ENCODE measurements at places on chromosomes 5 and 9.

DNA sequence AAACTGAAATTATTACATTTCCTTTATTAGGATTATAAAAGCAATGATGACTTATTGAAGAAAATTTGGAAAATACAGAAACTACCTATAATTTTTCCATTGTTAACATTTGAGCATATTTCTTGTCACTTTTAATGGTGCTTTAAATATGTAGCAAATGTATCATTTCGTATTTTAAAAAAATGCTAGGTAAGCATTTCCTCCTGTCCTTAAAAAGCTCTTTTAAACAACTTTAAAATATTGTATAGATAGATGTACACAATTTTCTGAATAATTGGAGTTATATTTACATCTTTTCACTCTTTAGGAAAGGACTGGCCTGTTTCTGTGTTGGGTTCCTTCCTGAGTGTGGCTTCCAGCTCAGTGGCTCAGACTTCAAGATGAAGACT is 15.6 kb downstream of the TENT4A start:
- DNase-seq = no peak

- peak; percentile 28 for DNase-seq
Measured at GRCh38 chr9:3467593-3468219, 58.1 kb downstream of the RFX3 start.

DNA sequence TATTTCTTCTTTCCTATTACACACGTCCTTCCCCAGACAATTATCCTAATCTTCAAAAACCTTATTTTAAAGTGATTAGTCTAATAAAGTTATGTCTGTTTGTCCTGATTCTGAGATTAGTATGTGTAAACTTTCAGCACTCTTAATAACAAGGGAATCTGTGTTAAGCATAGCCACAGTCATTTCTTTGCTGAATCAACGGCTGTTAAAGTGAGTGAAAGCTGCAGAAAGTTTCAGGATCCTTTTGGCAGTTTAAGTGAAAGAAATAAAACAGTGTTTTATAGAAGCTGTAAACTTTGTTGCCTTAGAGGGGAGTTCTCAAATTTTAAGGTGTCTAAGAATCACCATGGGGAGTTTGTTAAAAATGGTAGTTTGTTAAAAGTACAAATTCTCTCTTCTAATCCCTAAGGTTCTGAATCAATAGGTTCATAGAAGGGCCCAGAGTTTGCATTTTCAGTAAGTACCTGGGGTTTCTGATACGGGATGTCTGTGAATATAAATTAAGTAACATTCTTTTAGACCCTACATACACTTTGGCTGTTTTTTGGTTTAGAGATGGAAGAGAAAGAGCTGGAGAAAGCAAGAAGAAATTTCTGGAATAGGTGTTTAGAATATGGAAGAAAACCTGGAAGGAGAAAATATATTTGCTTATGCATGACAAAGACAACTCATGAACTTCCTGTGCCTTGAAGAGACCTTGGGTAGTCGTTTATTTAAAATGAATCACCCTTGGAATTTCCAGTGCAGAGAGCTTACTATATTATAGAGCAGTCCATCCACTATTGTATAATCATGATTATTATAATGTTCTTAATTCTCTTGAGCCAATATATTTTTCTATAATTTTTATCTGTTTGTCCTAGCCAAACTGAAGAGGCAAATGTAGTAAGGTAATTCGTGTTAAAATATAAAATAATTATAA is 45.7 kb downstream of the SCAMP1 start:
- DNase-seq = no peak

- no peak for DNase-seq
Measured at GRCh38 chr5:134594797-134595457, 37.7 kb downstream of the SAR1B start.

DNA sequence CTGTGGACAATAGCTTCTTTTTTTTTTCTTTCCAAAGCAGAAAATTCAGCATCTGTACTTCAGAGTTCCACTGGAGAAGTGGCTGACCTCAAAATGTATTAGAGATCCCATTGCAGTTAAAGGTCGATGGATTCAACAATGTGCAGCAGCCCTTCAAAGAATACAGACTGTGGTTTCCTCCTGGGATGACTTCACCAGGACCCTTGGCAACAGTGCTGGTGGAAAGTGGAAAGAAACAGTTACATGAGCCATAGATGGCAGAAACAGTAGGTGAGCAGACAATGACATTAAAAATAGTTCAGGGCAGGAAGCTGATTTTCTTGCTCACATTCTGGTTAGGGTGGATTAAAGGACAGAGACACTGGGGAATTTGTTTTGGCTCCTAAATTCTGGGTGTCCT is 62.4 kb downstream of the SLC28A3 start:
- no peak for DNase-seq

GRCh38 chr9:89739511-89739910 is 134.7 kb downstream of the GADD45G start:
- DNase-seq = no peak
